ENCODE measurements at places on chromosomes 6 and 20.
A peak's percentile ranks its signal among the peaks of the same experiment; 100 is the strongest.

GRCh38 chr6:105210932-105211531 is 31.2 kb upstream of the POPDC3 start:
- no peak for DNase-seq

DNA sequence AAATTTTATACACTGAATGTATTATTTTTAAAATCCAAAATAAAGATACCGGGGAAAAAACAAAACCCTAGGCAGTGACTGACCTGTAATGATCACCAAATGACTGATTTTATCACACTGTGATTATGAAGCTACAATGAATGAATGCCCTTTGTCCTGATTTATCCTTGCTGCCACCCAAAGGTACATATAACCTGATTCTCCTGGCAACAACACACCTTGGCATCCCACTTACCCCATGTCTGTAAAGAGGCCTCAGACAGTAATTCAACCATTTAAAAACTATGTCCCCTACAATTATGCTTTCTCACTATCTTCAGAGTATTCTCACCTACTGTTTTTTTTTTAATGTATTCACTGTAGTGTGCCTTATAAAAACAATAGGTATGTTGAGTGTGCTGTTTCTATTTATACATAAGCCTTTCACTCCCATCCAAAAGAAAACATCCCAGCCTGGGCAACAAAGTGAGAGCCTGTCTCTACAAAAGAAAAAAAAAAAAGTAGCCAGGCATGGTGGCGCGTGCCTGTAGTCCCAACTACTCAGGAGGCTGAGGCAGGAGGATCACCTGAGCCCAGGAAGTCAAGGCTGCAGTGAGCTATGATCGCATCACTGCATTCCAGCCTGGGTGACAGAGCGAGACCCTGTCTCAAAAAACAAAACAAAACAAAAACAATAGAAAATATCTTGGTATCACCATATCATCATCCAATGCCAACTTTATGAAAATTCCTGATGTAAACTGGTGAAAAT is 21.7 kb downstream of the B4GALT5 start:
- no peak for DNase-seq

- DNase-seq: no peak
These were observed 95.4 kb upstream of the NKX2-2 start for GRCh38 chr20:21609221-21609620.

DNA sequence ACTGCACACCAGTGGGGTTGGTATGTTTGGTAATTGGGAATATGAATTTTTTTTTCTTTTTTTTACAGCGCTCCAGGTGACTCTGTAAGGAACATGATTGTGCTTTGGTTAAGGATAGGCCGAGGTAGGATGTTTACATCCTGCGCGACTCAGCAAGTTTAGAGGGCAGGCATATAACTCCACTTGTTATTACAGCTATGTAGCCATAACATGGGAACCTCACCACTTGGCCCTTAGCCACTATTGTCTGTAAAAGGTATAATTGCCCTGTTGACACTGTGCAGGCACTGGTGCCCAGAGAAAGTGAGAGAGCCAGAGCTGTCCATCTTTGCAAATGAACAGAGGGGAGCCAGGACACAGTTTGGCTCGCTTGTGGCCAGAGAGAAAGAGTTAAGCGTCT is 172.9 kb downstream of the MCHR2 start:
- DNase-seq: no peak

DNA sequence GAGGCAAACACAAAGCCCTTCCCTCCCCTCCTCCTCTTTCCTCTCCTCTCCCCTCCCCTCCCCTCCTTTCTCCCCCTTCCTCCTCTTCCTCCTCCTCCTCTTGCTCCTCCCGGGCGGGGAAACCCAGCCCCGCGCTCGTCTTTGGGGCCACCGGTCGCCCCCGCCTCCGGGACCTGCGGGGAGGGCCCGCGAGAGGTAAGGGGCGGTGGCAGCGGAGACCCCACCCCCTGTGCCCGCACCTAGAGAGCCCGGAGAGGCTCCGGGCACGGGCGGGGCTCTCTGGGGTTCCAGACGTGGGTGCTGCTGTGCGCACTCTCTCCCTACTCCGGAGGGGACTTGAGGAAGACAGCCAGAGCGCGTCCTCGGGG is at the start of gene RIN2:
Gene RIN2, plus strand, starts transcription at position 126 of the 368 bp plus-strand sequence. CDS start 131,344 bp downstream, outside the sequence.
- no peak for DNase-seq

- no peak for DNase-seq
These were observed 29.8 kb upstream of the PCSK2 start for GRCh38 chr20:17197041-17197440.

- DNase-seq: no peak
These were observed 68.0 kb downstream of the BMP7 start for GRCh38 chr20:57198132-57199072.

- peak; percentile 78 for DNase-seq
These were observed 592 bp upstream of the CDYL start for GRCh38 chr6:4775494-4776130.

DNA sequence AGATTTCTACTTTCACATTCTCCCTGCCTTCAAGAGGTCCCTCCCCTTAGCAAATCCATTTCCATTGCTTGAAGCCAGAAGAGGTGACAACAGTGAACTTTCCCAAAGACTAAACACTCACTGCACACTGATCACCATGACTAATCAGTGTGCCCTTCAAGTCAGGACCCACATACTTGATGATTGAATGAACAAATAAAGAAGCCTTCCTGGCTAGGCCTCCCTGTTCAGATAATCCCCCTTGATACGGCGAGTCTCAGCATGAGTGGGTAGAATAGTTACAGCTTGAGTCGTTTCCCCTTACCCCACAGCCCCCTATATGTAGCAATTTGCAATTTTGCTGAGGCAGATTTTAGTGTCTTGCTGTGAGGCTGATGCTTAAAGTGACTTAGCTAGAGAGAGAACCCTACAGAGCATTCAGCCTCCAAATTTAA is 102.2 kb downstream of the UNC5CL start:
- DNase-seq: no peak

GRCh38 chr20:24955045-24955444 is 6.0 kb downstream of the CST7 start:
- no peak for DNase-seq

Measured in CD4-positive, alpha-beta T cell (primary cell).